ENCODE measurements at places on chromosomes 2 and 18.

GRCh38 chr2:238081150-238081549, 19.0 kb upstream of the ESPNL start:
- DNase-seq: no peak

GRCh38 chr2:176085861-176086771, 2.4 kb upstream of the EVX2 start:
- DNase-seq: peak; percentile 31

DNA sequence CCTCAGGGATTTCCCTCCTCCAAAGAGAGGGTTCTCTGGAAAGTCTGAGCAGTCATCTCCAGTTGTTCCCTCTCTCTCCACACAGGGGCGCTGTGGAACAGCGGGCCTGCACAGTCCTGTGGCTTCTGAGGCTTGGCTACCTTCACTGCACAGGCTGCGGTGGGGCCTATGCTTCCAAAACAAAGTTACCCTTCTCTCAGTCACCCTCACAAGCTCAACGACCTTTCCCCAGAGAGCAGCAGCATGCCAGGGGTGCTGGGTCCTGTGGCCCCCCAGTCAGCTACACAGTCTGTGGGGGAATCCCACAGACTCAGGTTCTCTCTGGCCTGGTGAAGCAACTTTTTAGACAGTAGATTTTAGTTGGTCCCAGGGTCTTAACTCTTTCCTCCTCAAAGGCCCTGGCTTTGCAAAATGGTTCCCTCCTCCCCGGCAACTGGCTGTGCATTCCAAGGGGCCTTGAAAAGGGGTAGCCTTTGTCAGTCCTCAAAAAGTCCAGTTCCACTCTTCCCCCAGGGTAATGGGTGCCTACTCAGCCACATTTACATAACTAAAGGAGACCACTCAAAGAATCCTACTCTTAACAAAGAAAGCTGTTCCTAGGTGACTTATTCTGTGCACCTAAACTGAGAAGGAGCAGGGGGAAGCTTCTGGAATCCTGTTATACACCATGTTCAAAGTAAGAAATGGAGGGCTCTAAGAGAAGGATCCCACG, 14.9 kb downstream of the B3GNT7 start:
- DNase-seq: no peak

DNA sequence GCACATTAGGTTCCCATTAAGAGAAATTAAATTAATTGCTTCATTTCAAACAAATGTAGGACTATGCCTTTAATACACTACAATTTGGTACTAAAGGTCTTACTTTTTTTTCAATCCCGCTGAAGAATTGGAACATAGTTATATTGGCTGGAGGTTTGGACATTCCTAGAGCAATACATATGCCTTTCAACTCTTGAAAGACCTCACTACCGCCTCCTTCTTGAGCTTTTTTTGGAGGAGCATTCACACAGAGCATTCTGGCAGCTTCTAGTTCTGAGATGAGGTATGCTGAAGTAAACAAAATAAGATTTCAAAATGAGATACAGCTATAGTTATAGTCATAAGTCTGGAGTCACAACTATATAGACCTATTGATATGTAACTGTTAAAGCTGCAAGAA, 10.9 kb downstream of the FAM98A start:
- no peak for DNase-seq

GRCh38 chr2:235934059-235934773, 234.0 kb downstream of the GBX2 start:
- no peak for DNase-seq

DNA sequence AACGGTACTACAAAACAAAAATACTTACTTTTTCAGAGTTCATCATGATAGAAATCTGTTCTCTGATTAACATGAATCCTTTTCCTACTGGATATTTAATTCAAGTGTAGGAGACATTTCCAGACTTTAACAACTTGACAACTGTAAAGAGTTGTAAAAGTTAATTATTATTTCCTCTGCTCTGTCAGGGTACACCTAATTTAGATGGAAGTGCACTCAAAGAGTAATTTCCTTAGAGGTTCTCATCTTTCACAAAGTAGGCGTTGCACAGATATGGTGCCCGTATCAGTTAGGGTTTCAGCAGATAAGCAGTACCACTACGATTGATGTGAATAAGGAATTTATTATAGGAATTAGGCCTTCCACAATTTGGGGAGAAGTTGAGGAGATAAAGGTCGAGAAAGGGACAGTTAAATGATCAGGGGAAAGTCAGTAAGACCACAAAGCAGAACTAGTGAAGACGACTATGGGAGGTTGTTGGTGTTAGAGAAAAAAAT, 16.2 kb upstream of the PDE11A start:
- DNase-seq: no peak

DNA sequence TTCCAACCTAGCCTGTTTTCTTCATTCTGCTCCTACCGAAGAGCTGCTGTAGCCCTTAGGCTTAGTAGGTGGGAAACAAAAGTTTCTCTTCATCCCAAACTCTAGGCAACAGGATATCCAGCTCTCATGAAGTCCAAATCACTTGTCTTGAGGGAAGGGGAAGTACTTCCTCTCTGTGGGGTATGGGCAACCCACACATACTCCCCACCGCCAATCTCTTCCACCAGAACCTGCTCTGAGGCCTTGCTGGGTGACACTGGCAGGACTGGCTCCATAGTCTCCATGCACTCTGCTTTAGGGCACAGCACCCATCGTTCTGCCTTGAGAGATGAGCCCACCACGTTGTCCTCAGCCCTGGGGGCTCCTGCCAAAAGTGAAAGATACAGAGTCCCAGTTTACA, 173.0 kb downstream of the NCK2 start:
- DNase-seq: no peak

DNA sequence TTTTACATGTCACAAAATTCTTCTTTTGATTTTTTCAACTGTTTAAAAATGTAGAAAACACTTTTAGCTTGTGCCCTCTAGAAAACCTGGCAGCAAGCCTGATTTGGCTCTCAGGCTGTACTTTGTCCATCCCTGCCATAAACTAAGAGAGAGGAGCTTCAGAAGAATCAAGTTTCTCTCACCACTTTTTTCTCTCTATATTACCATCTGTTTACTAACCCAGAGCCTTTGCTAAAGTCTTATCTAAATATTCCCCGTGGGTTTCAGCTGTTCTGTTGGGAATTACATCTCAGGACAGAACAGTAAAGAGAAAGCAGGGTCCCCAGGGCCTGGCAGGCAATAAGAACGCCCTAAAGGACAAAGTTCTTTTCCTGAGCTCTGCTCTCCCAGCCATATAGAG, 409.1 kb upstream of the CRIM1 start:
- DNase-seq: no peak

GRCh38 chr18:57910817-57911216, 107.7 kb upstream of the ATP8B1 start:
- DNase-seq: no peak

- no peak for DNase-seq
Observed at GRCh38 chr2:240936106-240936505, 30.0 kb downstream of the CROCC2 start.

- no peak for DNase-seq
Observed at GRCh38 chr2:175009917-175010621, 4.9 kb upstream of the CHN1 start.

DNA sequence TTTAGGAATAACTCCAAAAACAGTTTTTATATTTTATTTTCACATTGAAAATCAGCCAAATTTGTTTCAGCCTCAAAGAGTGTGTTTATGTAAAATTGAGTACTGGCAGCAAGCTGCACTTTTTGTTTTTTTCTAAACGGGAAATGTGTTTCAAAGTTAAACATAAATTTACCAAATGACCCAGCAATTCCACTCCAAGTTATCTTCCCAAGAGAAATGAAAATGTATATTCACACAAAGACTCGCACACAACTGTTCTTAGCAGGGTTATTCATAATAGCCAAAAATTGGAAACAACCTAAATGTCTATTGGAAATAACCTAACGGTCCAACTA, 9.3 kb downstream of the ALPK2 start:
- no peak for DNase-seq

GRCh38 chr2:46264447-46264846, 32.8 kb upstream of the EPAS1 start:
- no peak for DNase-seq

DNA sequence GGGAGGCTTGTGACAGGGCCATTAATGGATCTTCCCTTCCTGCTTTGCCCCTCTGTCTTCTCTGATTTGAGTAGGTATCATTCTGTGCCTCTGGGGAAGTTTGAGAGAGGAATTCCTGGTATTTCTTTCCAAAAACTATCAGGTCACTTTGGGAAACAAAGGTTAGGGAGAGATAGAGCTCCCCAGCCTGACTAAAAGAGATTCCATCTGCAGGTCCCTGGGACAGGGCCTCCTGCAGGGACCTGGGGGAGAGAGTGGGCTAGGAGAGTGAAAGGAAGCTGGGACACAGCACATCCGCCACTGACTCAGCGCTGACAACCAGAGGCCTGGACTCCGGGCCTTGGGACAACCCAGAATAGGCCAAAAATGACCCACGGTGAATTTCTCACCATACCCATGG, 6.4 kb downstream of the GALNT14 start:
- no peak for DNase-seq

DNA sequence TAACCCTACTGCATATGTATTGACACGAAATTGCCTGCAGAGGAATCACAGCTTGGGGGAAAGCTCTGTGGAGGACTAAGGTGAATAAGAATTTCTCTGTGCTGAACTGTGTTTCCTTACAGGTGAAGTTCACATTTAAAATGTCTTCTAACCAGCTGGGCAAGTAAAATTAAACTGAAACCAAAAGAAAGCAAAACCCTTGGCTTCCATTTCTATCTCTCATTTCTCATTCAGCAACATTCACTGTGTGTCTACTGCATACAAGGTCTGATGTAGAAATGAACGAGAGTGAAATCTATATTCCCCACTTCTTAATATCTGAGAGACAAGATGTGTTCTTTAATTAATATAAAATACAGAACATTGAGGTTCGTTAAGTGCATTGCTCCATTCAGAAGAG, 397.3 kb downstream of the SOX11 start:
- DNase-seq: no peak

- DNase-seq: no peak
Observed at GRCh38 chr2:37865640-37866039, 59.4 kb upstream of the RMDN2 start.

GRCh38 chr2:71830497-71831192, 317.0 kb downstream of the CYP26B1 start:
- no peak for DNase-seq

- no peak for DNase-seq
Observed at GRCh38 chr2:231514951-231515297, 15.3 kb downstream of the NMUR1 start.

- no peak for DNase-seq
Observed at GRCh38 chr18:8856769-8857393, 151.5 kb downstream of the MTCL1 start.

- no peak for DNase-seq
Observed at GRCh38 chr2:33336036-33336625, 140.3 kb upstream of the RASGRP3 start.

- DNase-seq: no peak
Observed at GRCh38 chr2:217283460-217283859, 423.6 kb upstream of the TNP1 start.

GRCh38 chr2:241968417-241968816, 98.9 kb downstream of the RTP5 start:
- DNase-seq: no peak

- DNase-seq: no peak
Observed at GRCh38 chr18:21277578-21277977, 35.5 kb downstream of the GREB1L start.

- no peak for DNase-seq
Observed at GRCh38 chr2:128726236-128726635, 407.6 kb upstream of the HS6ST1 start.

All from NCI-H1092 (cell line).